ENCODE measurements at places on chromosomes 7 and 10. TPM values are rescaled to one million over a fixed set of nuclear protein-coding genes. Genes with fewer than 3 reads are reported as not detected.

The PILRA gene
- not detected for total RNA-seq

The NODAL gene
- total RNA-seq = 1.3 TPM

The HPS1 gene
- total RNA-seq = 39.9 TPM

The ZNF467 gene
- total RNA-seq = 1.7 TPM

The INHBA gene
- 0.72 TPM for total RNA-seq
